ENCODE measurements at places on chromosomes 12 and 14.
A peak's percentile ranks its signal among the peaks of the same experiment; 100 is the strongest.

GRCh38 chr12:27333403-27334009 is 870 bp downstream of the BMAL2 start:
- peak; percentile 28 for DNase-seq

GRCh38 chr14:71783786-71784185 is 148.4 kb upstream of the RGS6 start:
- DNase-seq = no peak

DNA sequence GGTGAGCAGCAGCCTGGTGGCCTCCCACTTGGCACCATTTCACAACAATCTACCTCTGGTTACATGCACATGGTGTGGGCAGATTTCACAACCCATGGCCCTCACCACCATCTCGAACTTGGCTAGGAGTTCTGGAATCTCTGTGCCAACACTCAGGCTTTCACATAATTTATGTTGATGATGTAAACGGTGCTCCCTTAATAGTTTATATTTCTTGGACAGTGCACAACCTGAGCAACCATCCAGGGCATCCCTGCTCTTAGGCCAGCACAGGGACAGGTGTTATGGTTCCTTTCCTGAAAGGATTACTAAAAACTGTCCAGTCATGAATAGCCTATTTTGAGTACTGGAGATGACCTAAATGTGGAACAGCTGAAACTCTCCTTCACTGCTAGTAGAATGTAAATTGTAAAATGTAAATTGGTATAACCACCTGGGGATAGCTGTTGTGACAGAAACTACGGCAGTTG is 28.6 kb downstream of the ABCB9 start:
- no peak for DNase-seq

- no peak for DNase-seq
Measured at GRCh38 chr14:38056270-38056669, 151.4 kb upstream of the SSTR1 start.

DNA sequence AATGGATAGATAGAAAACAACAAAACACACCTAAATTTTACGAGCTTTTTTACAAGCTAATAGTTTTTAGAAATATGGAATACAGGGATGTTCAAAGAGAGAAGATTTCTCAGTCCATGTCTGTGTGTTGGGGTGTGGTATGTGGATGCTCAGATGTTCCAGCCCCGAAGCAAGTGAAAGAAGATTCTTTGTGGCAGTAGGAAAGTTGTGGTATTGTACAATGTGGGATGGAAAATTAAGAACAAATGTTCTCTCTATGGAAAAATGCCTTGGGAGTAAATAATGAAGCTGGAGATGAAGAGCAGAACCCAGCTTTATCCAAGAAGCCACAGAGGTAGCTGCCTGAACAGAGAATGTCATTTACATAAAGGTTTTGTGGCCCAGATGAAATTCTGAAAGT is 150.3 kb upstream of the PRKD1 start:
- DNase-seq = no peak

DNA sequence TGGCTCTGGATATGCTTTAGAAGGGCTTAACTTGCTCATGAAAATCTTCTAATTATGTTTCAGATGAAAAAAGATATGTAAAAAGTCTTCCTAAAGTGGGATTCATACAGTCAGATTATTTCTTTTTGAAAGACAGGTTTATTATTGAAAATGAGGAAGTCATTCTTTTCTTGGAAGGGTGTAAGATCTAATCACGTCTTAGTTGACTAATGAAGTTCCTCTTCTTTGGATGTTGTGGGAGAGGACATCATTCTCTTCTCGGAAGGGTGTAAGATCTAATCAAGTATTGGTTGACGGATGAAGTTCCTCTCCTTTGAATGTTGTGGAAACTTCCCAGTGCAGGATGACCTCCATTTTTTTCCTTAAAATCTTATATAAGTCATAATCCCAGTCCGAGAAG is 74.9 kb downstream of the ALG10 start:
- DNase-seq = no peak

DNA sequence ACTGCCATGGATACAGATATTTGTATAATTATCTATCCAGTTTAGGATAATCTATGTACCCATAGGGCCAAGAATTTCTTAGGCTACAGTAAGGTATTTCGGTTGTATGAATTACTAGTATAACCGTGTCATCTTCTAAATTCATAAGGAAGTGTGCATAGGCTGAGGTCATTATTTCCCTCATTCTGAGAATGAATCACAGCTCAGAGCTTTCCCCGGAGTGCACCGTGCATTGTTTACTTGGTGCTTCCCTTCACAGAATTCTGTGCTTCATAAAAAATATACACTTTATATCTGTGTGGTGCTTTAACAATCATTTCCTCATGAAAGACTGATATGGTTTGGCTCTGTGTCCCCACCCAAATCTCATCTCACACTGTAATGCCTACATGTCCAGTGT is 514.1 kb downstream of the ETNK1 start:
- no peak for DNase-seq

GRCh38 chr12:81835783-81836182 is 76.6 kb upstream of the PPFIA2 start:
- no peak for DNase-seq

DNA sequence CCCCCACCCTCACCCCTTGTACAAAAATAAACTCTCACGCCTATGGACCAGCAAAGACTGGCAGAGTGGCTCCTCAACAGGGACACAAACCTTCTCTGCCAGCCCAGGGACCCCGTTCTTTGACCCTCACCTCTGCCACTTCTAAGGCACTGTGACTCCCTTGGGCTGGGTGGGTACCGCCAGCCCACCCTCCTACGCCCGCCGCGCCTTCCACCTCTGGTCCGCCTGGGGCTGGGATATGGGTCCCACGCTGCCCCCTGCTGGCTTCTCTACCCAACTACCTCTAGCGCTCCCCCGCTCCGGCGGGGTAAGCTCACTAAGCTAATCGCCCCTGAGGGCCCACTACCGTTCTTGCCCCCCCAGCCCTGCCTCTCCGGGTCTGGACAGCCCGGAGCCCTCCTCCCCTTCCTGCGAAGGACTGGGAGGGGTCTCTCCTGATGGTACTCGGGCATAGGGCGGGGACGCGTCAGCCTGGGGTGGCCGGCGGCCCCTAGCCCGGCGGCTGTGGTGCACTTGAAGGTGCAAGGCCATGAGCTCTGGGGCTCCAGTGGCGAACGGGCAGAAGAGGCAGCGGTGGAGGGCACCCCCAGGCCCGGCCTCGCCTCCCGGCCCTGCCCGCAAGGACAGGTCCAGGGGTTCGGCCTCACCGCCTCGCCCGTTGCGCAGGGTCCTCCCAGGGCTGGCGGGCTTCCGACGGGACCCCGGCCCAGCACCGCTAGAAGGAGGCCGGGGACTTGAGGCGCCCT is 8.1 kb downstream of the ZNF219 start:
- DNase-seq = no peak

DNA sequence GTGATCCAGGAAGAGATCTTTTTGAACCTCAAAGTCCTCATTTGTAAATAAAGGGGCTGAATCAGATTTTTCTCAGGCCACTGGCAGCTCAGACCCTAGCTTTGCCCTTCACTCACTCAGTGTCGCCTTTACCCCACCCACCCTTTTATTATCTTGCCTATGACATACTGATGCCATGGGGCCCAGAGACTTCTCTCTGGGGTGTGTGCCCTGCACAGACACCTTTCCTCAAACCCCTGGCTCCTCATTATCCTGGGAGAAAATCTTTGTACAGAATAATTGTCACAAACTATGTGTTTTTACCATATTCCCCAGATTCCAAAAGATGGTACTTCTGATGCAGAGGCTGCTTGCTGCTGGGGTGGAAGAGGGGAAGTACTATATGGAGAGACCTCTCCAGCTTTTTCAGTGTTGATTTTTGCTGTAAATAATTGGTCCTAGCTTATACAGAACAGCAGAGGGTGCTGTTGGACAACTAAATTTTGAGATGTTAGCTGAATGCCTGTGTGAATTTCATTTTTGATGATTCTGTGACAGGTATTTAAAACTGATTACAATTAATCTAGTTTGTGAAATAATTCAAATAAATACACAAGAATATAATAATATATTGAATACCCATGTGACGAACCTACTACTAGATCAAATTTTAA is 53.9 kb upstream of the DCD start:
- peak; percentile 12 for DNase-seq

GRCh38 chr12:98213556-98213955 is 301.8 kb upstream of the TMPO start:
- no peak for DNase-seq

- DNase-seq = no peak
Measured at GRCh38 chr12:3091382-3092241, 14.4 kb downstream of the TSPAN9 start.

GRCh38 chr14:24013654-24014514 is 25.2 kb downstream of the DHRS4L2 start:
- DNase-seq = peak; percentile 46

- DNase-seq = no peak
Measured at GRCh38 chr12:13227191-13227590, 30.7 kb downstream of the EMP1 start.

DNA sequence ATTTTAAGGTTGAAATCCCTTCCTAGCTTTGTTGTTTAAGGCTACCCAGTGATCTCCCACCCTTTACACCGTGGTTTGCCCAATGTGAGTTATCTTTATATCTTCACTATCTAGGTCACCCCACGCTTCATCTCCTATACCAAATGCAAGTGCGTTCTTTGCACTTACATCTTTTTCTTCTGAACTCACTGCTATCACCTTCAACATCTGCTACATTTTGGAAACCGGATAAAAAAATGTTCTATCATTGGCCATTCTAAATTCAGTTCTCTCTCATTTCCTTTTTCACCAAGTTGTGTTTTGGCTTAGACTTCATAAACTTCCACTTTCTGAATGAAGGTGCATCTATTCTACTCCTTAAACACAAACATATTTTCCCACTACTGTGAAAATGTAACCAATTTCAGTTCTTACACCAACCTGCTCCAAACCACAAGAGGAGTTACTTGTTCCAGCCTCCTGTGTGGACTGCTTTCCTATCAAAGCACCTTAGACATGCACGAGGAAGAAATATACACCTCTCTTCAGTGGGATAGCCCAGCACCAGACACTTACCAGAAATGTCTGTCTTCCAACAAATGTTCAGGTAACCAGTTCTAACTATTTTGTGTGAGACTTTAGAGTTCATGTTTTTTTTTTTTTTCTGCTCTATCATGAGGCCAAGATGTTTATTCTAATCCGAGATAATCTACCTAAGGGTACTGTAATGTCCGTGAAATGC is 21.9 kb downstream of the CLEC9A start:
- no peak for DNase-seq

DNA sequence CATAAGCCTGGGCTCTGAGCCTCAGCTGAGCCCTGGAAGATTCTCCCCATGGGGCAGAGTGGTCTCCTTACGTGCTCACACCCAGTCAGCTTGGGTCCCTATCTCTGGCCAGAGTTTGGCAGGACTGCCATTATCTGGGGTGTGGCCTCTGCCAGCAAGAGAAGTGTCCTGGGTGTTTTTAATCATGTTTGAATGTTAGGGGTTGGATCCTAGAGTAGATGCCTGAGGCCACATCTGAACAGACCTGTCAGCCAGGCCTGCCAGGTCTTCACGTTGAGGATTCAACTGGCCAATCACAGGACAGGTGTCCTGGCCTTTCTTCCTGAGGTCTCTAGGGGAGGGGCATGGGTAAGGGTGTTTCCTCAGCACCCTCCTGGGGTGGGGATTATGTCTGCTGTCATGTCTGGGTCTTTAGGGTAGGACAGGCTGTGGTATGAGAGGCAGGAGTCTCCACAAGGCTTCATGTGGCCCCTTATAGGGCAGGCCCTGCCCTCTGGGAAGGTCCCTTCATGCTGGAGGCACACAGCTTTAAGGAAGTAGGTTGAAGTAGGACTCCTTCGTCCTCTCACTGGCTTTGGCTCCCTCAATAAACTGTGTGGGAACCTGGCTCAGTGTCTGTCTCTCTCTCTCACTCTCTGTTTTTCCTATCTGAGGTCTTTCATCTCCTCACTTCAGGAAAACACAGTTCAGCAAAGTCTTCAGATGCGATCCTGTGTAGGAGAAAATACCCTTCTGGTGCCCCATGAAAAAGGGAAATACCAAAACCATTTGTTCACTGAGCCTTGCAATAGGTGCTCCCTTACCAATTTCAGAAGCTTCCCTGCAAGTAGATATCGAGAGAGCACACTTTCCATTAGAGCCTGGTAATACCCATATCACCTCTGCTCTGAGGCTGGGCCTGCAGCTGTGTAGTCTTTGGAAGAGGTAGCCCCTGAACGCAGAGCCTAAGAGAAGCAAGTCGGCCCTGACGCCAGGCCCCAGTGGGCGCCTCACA is 6.7 kb upstream of the FITM1 start:
- DNase-seq = no peak

DNA sequence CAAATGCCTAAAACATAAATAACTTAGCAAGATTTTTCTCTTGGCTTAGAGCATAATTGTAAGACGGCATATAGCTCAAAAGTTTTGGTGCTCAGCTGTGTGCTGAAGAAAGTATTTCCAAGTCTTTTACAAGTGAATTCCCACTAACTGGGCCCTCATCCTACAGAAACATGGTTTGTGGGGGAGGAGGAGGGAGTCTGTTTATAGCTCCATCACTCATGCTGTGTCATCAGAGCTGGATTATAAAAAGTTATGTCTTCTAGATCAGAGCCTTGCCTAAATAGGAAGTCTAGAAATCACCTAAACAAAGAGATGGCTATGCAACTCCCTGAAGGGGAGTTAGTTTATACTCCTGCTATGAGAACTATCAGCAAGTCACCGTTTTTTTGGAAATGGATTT is 65.9 kb upstream of the OTOGL start:
- peak; percentile 42 for DNase-seq

DNA sequence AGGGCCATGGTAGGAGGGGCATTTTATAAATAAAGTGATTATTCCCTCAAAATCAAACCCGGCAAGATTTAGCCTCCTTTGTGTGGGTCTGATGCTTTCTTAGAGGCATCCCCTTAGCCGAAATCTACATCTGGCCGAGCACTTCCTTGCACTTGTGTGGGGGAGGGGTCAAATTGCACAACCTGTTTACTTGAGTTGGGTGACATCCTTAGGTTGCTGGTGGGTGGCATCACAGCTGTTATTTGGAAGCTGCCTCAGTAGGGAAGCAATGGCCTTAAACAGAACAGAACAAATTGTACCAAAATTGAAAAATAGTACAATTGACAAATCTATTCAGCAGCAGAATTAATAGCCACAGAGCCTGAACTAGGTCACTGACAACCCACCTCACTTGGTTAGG is 546.1 kb downstream of the SNAPC1 start:
- DNase-seq = no peak

GRCh38 chr12:131229426-131230339 is 276.0 kb downstream of the ADGRD1 start:
- DNase-seq = no peak

- DNase-seq = no peak
Measured at GRCh38 chr12:109163167-109163566, 46.8 kb downstream of the ACACB start.

- DNase-seq = no peak
Measured at GRCh38 chr12:116538076-116538591, 21.0 kb upstream of the MAP1LC3B2 start.

DNA sequence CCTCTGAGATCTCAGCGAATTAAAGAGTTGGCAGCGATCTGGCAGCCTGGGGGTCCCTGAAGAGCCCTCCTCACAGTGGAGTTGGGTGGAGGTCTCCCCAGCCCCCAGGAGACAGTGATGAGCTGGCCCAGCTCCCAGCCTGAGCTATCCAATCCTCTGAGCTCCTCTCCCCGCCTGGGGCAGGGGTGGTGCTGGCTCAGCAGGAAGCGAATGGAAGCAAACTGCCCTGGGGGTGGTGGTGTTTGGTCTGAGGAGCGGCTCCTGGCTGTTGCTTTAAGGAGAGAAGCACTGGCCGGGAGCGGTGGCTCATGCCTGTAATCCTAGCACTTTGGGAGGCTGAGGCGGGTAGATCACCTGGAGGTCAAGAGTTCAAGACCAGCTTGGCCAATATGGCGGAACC is 19.5 kb upstream of the MEG3 start:
- no peak for DNase-seq

- DNase-seq = no peak
Measured at GRCh38 chr14:68694516-68695235, 98.2 kb downstream of the ZFP36L1 start.
